NCI-H1092 (cell line): ENCODE measurements at places on chromosomes 11 and 22.

- no peak for DNase-seq
These were observed 1264.0 kb upstream of the CNTN5 start for GRCh38 chr11:97756571-97757335.

- DNase-seq = no peak
These were observed 46.8 kb downstream of the APIP start for GRCh38 chr11:34869425-34869824.

- DNase-seq = no peak
These were observed 22.1 kb downstream of the GNB1L start for GRCh38 chr22:19832476-19833108.

- no peak for DNase-seq
These were observed 24.9 kb downstream of the PGR start for GRCh38 chr11:101104716-101105115.

DNA sequence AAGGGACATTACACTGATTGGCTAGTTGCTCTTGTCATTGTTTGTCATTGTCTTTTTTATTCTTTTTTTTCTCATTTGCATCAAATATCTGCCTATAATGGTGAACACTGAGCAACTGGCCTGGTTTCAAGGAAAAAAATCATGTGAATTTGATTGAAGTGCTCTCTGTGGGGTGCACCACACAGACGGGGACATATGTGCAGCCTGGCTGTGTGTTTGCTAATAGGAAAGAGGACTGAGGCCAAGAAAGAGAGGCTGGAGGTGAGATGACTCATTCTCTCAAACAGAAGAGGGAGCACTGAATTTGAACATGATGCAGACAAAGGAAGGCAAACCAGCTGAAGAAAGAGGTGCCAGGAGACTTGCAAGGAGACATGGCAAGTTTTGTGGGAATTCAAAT lies 684.9 kb upstream of the CCDC90B start:
- DNase-seq = no peak

DNA sequence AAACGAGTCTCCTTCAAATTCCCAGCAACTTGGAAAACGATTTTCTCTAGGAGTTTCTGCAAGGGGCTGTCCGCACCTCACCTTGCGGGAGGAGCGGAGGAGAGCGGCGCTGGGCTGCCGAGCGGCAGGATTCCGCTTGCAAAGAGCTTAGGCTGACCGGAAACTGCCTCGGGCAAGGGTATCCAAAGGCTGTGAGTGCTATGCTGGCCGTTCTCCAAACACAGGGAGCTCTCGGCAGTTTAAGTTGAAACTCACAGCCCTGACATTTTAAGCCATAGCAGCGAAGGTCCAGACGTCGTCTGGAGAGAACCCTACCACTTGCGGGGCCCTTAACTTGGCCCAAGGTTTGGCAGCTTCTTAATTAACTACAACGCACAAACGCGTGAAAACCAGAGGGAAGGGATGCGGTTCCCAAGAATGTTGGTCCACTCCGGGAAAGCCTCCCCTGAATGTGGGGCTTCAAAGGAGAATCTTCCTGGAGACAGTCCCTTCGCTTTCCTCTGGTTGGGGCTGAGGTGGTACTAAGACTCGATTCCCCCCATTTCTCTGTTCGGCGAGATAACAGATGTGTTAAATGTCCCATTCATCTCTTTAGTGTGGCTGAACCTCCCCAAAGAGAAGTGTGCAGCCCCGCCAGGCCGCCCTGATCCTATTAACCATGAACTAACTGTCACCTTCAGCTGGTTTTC lies 1.1 kb upstream of the DBX1 start:
- peak; percentile 38 for DNase-seq

DNA sequence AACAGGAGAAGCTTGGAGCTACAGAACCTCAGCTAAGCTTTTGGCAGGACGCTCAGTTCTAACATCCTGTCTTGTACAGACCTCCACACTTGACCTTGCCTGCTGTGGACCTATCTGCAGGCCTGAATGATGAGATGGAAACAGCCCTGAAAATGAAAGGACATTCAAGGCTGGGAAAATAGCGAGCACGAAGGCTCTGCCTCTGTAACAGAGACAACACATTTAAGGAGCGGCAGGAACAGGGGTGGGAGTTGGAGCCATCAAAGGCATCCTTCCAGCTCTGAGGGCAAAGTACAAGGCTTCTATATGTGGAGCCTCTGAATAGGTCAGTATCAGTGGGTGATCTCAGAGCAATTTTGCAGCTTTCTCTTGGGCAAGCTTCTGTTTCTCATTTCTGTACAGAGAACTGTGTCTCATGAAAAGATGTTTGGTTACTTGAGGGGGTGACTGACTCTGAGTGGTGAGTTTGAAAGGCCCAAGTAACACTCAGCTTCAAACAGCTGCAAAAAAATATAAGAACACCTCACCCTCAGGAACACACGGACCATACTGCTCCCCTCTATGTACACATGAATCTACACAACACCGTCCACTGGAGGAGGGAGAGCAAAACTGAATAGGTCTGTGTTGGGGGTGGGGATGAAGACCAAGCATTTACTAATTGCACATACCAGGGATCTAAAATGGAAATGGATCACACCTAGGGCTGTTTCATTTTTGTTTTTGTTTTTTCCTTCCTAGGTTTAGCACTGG lies 101.6 kb downstream of the CCDC81 start:
- DNase-seq = no peak

DNA sequence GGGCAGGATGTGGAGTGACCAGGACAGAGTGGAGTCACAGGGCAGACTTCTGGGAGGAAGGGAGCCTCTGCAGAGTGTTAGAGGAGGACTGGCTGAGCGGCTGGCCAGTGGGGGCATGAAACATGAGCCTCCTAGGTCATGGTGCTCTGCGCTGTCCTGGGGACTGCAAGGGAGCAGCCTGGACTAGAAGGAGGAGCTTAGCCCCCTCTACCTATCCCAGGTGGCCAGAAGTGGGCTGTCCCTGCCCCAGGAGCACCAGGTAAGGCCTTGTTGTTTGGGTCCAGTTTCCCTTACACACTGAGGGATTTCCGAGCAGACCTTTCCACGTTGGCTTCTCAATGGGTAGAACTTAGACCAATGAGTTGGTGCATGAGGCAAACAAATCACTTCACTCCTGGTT lies 7.4 kb downstream of the PKNOX2 start:
- no peak for DNase-seq

- no peak for DNase-seq
These were observed 12.0 kb downstream of the STIM1 start for GRCh38 chr11:3867209-3868091.

DNA sequence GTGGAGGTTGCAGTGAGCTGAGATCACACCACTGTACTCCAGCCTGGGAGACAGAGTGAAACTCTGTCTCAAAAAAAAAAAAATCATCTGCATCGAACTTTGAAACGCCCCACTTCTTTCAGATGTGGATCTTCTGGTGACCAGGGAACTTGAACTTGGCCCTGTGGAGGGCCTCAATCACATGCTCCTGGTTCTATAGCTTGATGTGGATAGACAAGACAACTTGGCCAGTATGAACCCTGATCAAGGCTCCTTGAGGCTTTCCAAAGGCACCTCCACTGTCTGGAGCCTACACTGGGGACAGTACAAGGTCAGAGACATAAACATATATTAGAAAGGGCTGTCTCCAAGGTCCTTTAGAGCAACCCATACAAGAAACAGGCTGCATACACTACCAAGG lies 30.6 kb downstream of the RAB30 start:
- no peak for DNase-seq

DNA sequence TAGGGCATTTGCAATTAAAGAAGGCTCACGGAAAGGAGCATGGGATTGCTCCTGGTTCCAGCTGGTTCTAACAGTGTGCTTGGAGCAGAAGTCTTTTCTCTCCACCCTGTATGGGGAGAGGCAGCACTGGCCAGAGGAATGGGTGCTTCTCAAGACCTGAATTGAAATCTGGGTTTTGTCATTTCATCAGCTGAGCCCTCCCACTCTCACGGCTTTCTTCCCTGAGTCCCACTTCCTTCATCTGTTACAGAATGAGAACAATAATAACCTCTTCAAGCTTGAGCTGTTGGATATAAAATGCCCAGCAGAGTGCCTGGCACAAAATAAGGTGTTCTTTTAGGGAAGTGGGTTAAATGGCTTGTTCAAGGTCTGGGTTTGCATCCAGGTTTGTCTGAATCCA lies 17.2 kb downstream of the CNTF start:
- no peak for DNase-seq

- no peak for DNase-seq
These were observed 91.2 kb downstream of the CLPB start for GRCh38 chr11:72343006-72343756.

DNA sequence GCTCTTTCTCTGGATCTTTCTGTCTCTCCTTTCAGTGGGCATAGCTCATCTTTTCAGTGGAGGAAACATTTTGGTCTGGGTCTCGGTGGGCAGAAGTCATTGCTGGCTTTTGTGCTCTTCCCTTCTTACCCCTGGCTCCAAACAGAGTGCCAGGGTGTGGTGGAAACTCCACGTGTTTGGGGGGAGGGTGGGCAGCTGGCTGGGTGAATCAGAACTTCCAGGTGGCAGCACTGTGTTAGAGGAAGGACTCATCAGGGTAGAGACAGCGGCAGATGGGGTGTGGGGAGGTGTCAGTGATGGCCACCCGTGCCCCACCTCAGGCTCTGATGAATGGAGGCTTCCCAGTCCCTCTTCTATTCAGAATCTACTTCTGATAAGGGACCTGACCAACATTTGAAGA lies 114.0 kb downstream of the GRIK4 start:
- no peak for DNase-seq

DNA sequence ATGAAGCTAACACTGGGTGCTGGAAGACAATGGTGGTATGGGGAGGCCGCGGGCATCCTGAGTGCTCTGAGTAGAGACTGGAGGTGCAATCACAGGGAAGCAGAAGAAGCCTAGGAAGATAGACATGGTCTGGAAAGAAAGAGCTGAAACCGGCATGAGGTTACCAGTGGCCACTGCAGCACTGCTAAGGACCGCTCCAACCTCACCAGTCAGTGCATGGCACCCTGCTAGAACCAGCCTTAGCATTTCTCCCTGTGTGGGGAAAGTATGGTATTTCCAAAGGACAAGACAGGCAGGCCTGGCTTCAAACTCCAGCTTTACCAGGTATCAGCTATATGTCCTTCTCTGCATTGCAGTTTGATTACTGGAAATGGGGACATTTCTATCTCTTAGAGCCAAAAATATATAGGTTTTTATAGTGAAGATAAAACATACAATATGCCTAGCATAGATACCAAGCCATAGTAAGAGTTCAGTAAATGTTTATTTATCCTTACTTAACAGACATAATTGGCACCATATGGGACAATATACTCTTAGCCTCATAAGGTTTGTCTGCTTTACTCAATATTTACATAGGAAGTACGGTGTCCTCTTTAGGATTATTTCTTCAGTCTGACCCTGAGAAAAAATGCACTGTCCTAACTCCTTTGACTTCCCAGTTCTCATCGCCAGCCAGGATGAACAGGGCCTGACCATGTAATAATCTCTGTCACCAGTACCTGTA lies 231.1 kb downstream of the TENM4 start:
- DNase-seq = no peak

- no peak for DNase-seq
These were observed 17.2 kb upstream of the PARVG start for GRCh38 chr22:44163536-44163935.

DNA sequence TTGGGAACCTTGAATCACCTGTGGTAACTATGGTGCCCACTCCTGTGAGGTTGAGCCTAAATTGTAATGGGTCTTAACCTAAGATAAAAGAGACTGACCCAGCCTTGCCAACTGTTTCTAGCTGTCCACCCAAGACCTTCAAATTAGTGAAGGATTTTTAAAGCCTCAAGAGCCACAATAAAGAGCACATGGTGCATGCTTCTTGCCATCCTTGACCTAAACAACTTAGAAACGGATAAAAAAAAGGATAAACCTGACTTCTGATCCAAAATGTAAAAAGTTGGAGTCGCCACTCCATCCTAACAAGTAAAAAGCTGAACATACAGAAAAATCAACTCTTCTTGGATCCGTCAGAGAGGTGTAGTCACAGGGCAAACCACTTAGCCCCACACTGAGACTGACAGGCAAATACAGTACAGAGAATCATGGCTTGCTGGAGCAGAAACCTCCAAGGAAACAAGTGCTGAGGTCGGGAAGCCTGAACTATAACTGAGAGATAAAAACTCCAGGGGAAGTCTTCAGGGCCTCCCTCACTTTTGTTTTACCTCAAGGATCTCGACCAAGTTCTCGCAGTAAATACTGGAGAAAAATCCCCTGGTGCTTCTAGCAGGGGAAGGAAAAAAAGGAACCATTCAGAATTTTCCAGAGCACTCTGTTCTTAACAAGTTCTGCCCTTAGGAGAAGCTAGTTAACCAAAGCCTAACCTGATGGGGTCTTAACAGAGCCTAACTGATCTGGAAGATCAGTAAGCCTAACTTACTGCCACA lies 16.3 kb downstream of the ENTHD1 start:
- DNase-seq = no peak

- DNase-seq = no peak
These were observed 43.1 kb downstream of the FDX1 start for GRCh38 chr11:110472858-110473257.

DNA sequence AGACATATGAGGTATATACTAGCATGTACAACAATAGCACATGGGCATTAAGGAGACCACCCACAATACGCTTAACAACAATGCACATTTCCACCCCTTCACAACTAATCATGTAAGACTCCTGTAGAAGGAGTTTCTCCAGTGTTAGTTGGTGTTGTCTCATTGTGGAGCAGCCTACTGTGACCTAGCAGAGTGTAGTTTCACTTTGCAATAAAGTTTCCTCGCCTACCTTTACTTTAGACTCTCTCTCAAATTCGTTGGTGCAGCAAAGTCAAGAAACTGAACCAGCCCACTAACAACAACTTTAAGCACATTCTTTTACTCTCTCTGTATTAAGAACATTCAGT lies 863.6 kb downstream of the FAM181B start:
- DNase-seq = no peak

GRCh38 chr11:12686246-12687060 lies 12.2 kb downstream of the TEAD1 start:
- DNase-seq = no peak

GRCh38 chr11:134398644-134399292 lies 13.3 kb downstream of the B3GAT1 start:
- no peak for DNase-seq

DNA sequence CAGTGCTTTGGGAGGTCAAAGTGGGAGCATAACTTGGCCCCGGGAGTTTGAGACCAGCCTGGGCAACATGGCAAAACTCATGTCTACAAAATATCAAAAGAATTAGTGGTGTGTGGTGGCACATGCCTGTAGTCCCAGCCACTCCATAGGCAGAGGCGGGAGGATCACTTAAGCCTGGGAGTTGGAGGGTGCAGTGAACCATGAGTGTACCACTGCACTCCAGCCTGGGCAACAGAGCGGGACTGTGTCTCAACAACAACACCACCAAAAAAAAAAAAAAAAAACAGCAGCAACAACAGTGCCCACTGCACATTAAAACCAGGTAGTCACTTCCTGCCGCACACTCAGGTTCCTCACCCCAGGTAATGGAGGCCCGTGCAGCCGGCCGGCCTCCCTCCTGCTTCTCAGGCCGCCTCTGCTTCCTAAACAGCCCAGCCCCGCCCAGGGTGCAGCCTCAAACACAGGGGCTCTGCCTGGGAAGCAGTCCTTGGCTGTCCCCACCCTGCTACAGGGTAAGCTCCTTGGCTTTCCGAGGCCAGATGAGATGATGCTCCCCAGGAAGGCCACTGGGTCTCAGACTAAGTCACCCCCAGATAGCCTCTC lies 318.3 kb downstream of the SHANK2 start:
- no peak for DNase-seq

GRCh38 chr11:34601085-34601444 lies 19.8 kb upstream of the EHF start:
- DNase-seq = no peak
